Neural progenitor cell (in vitro differentiated cells): ENCODE measurements at places on chromosomes 5 and 9.
A peak's percentile ranks its signal among the peaks of the same experiment; 100 is the strongest.

- DNase-seq, result no peak
Observed at GRCh38 chr9:68949271-68950000, 64.5 kb downstream of the PRKACG start.

DNA sequence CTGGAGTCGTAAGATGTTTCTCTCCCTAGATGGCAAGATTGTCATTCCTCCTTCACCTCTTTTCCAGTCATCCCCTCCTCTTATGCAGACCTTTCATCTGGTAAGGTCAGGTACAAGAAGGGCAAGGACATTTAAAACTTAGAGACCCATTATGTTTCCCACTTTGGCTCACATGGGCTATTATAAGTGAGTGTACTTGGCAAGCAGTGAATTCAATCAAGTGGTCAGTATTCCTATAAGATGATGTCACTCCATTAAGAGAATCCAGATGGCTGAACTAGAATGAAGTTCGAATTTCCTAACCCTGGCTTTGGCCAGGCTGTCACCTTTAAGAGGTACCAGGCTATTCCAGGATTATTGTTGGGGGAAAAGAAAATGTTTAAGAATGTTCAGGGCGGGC, 32.2 kb downstream of the ZNF131 start:
- DNase-seq, result no peak

- no peak for DNase-seq
Observed at GRCh38 chr9:78781681-78782080, 484.8 kb downstream of the PSAT1 start.

DNA sequence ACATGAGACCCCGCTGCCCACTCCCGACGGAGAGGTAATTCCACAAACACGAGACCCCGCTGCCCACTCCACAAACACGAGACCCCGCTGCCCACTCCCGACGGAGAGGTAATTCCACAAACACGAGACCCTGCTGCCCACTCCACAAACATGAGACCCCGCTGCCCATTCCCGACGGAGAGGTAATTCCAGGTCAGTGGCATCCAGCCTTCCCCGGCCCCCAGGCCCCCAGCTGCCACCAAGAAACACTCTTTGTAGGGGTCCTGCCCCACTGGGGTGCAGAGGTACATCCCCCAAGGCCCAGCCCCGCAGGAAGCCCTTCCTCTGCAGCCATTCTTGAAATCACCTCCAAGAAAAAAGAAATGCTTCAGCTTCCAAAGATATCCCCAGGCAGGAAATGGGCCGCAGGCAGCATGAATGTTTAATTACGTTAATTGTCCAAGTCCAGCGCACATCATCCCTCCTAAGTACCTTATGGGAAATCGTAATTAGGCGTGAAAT, 115.9 kb downstream of the ADAMTS2 start:
- no peak for DNase-seq

- no peak for DNase-seq
Observed at GRCh38 chr5:109899163-109899535, 209.4 kb downstream of the MAN2A1 start.

GRCh38 chr9:135602789-135603481, 36.4 kb downstream of the GLT6D1 start:
- DNase-seq, result peak; percentile 34

DNA sequence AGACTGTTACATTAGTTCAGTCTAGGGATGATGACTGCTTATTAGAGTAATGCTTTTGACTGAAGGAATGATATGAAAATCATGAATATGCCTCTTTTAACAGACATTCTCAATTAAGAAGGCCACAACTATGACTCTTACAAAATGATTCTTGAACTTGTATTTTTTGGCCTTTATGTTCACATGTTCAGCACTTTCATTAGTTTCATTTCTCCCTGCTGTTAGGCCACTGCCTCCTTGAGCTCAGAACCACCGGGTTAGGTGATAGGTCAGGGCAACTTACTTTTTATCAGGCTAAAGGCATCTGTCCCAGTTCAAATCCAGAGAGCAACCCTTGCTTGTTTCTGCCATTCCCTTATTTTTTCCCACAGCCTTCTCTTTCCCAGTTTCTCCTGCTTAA, 235.2 kb upstream of the ELL2 start:
- no peak for DNase-seq

GRCh38 chr9:115210699-115211098, 92.7 kb upstream of the TNC start:
- no peak for DNase-seq

DNA sequence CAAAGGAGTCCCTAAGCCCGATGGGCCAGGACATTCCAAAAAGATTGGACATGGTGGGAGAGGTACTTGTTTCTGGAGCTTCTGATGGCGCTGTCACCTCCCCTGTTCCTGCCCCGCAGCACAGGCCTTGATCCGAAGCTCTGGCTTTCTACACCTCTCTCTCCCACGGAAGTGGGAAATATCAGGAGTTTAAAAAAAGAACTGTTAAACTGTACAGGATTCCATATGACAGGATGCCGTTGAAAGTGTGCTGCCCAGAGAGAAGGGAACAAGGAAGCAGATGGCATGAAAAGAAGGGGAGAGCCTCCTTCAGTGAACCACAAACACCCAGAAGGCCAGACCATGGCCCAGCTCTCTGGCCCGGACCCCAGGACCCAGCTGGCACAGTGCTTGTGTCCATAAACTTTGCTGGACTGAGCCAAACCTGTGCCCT, 26.8 kb upstream of the SLC2A8 start:
- DNase-seq, result no peak

- DNase-seq, result no peak
Observed at GRCh38 chr5:59285300-59286016, 608.1 kb downstream of the PDE4D start.

- no peak for DNase-seq
Observed at GRCh38 chr5:77892061-77893010, 116.2 kb upstream of the TBCA start.

DNA sequence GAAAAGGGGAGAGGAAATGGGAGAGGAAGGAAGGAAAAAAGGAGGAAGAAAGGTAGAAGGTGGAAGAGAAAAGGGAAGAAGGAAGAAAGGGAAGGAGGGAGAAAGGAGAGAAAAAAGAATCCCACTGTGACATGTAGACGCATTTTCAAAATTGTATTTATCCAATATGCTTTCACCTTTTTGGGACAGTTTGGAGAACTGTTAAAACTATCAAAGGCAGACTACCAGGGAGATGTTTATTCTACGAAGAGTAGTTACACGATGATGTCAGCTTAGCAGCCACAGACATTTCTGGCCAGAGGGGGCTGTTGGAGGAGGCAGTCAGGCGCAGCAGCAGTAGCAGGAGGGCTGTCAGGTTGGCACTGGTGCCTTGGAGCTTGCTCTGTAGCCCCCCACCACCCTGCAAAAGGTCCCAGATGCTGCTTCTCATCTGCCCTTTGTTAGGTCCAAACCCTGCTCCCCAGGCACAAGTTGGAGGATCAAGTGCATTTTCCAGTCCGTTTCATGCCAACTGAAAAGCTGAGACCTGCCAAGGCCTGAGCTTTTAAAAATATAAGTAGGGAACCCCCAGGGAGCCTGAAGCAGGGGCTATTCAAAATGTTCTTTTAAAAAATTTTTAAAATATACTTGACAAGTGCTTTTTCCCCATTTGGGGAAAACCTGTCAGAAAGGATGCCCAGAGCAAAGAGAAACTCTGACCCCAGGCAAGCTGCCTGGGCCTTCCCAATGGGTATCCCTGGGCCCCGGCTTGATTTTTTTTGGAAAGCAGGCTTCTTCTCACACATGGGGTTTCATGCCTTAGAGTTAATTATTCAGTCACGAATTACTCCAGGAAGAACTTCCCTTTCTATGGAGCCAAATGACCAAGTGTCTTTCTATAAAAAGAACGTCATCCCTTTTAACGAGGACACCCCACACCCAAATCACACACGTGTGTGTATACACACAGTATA, 203.3 kb downstream of the SLIT3 start:
- no peak for DNase-seq

DNA sequence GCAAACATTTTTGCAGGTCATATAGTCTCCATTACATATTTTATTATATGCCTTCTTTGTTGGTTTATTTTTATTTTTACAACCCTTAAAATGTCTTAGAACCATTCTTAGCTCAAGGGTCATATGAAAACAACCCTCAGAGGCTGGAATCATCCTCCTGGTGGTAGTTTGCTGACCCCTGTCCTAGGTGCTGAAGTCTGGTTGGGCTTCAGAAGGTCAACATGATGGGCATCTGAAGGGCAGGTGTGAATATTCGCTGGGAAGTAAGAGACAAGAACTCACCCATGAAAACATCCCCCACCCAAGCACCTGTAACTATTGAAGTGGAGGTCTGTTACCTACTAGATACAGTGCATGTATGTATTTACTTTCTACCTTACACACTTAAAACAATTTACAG, 75.4 kb downstream of the OSMR start:
- DNase-seq, result peak; percentile 38

DNA sequence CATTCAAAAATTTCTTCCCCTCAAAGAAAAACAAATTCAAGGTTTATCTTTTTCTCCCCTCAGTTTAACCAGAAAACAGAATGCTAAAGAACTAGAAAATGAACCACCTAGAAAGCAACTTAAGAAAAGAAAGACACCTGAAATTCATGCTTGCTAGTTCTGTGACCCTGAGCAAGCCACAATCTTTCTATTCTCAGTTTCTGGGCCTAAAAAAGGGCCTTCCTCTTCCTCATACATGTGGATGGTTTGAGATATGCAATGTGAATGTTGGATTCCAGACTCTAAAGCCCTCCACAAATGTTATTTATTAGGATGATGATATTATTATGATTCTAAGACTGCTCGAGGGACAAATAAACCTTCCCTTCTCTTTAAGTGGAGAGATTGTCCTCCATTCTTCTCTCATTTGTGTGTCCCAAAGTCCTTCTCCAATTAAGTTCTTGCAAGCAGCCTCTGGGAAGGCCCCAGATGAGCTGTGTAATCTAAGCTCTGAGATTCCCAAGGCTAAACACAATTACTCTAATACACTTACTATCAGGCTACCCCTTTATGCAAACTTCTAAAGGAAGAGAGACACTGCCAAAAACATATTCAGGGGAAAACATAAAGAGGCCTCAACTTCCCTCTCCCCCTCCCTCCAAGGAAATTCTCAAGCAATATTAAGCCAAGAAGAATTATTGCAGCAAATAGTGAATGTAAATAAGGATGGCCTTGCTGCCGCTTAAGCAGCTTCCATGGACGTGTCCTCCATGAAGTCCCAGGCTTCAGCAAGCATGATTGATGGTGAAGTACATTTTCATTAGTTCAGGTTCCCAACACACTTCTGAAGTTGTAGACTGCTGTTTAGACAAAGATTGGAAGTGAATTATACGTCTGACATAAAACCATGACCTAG, 80.2 kb downstream of the PRKACG start:
- no peak for DNase-seq

DNA sequence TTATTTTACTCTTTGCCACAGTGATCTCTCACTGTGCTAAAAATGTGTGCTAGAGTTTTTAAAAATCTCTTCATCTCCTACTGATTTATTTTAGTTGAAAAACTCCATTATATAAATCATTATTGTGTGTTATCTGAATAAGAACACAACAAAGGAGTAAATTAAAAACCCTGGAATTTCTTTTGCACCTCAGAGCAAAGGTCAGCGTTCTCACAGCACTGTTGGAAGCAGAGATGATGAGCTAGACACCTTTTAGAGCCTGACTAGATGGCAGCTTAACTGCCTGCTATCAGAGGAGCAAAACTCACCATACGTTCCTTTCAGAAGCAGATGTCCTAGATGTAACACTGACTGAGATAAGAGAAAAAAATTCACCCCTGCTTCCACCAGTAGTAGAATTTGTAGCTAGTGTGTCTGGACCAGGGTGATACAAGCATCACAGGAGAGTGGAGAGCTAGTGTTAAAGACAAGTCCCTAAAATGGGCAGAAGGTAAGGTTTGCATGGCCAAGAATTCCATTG, 147.1 kb downstream of the ENTREP1 start:
- DNase-seq, result no peak

GRCh38 chr5:28516722-28517121, 1478.3 kb upstream of the CDH9 start:
- peak; percentile 75 for DNase-seq

GRCh38 chr9:16870596-16871335, at the start of gene BNC2:
BNC2 (minus strand) TSS chr9:16870670; CDS start chr9:16870648, 22 bp downstream.
- peak; percentile 84 for DNase-seq

DNA sequence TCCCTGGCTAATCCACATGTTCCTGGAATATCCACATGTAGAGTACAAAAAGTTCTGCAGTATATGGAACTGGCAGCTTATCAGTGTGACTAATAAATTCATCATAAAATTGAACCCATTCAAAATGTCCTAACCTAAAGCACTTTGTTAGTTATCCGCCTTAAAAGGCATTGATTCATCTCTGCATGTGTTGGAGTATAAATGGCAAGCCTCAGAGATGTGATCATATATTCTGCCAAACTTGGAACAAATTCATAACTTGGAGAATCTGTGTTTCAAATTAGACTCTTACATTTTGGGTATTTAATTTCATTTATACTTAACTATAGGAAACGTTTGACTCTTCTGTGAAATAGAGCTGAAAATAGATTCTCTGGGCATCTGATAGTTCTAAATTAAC, 25.2 kb upstream of the NREP start:
- no peak for DNase-seq

DNA sequence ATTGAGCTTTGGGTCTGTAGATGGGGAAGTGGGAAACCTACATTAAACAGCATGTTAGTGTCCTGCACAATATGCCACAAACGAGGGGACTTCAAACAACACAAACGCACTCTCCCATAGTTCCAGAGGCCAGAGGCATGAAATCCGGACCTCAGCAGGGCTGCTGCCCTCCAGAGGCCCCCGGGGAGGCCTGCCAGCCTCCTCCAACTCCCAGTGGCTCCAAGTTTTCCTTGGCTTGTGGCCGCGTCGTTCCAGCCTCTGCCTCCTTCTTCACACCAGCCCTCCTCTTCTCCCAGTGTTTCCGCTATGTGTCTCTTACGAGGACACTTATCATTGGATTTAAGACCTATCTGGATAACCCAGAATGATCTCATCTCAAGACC, 13.3 kb upstream of the COL5A1 start:
- DNase-seq, result no peak
